ENCODE measurements at places on chromosomes 5 and 9.

GRCh38 chr5:10509575-10509974 lies 54.3 kb upstream of the ANKRD33B start:
- no peak for DNase-seq

GRCh38 chr5:80973027-80973426 lies 12.9 kb downstream of the RASGRF2 start:
- DNase-seq, result no peak

- DNase-seq, result no peak
Observed at GRCh38 chr9:14212697-14213420, 101.1 kb downstream of the NFIB start.

GRCh38 chr9:70574151-70574837 lies 159.8 kb upstream of the KLF9 start:
- DNase-seq, result peak; percentile 52

- DNase-seq, result no peak
Observed at GRCh38 chr9:136059851-136060670, 35.0 kb downstream of the NACC2 start.

Data from left forelimb (tissue), 1 donor.